ENCODE measurements at places on chromosomes 3 and 15.

DNA sequence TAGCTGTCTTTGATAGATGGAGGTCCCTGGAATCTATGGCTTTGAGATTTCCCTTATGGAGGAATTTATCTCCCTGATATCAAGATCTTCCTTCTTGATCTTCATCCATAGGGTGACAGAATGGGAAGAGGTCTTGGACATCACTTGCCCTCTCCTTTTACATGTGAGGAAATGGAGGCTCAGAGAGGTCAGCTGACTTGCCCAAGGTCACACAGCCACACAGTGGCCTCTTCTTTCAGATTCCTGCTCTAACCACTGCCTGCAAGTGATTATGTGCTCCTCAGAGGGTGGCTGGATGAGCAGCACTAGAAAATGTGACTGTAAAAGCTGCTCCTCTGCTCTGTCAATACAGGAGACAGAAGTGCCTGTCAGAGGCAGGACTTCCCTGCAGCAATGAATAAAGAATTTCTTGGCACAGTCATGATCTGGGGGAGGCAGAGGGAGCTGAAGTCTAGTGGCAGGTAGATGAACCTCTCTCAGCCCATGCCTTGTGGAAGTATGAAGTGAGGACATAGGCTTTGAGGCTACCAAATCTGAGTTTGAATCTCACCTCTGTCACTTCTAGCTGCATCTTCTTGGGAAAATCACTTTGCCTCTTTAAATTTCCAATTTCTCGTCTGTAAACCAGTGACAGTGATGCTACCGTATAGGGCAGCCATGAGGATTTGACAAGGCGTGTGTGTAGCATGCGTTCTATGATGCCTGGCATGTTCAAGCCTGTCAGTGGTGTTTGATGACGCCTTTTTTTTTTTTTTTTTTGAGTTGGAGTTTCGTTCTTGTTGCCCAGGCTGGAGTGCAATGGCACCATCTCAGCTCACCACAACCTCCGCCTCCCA, 12.0 kb downstream of the SSUH2 start:
- no peak for DNase-seq

DNA sequence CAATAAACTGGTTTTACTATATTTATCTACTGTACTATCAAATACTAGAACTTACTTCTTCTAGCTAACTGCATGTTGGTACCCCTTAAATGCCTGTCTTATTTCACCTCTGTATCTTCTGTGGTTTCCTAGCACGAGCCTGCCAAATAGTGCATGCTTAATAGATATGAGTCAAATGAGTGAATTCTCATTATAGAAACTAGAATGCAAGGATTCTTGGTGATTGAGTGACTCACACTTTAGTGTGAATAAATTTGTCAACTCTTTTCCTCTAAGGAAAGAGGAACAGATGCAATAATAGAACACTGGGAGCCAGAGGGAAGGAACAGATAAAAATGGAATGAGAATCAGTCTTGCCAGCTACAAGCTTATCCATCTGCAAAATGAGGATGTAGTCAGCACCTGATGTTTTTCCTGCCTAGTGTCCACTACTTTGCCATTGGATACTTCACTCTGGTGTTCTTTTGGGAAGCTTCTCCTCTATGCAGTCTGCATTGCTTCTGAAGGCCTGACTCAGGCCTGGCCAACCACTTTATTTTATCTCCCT, 189.1 kb upstream of the CADPS start:
- DNase-seq = no peak

DNA sequence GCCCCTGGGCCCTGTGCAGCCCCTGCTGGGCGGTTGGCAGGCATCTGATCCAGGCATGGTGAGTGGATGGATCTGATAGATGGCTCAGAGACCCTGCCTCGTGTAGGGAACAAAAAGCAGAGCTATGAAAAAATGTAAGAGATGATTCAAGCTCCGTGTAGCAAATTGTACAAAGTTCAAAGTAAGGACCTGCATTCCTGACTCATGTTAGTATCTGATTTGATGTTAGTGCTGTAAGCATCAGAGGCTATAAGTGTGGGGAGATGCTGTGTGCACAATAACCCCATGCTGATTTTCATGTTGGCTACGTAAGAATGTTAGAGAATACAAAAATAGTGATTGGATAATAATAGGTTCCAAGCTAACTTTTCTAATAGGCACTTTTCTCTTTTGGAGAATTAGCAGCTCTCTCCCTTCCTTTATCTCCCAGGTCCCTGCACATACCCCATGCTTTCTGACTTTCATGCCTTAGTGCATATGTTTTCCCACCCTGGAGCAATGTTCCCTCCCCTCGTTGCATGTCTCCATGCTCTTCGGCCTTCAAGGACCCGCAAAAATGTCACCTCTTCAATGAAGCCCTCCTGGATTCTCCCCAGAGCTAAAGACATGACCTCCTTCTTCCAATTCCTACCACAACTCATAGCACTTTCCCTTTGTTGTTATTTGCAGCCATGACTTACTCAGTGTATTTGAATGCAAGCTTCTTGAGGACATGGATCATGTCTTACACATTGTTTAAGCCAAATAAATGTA, 1.6 kb downstream of the CCR9 start:
- DNase-seq = no peak

DNA sequence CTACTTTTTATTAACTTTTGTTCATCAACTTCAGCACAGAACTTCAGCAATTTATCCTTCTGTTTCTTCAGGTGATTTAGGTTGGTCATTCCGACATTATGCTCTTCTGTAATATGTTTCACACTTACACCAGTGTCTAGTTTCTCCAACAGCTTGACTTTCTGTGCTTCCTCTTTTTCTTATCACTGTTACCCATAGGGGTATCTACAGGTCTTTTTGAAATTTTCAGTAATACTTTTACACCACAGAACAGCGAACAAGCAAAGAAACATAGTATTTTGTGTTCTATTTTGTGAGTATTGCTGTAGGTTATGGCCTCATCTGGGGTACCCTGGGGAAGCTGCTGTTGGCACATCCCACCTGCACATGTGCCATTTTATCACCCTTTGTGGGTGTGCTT, 260.7 kb downstream of the NSUN3 start:
- DNase-seq = no peak

DNA sequence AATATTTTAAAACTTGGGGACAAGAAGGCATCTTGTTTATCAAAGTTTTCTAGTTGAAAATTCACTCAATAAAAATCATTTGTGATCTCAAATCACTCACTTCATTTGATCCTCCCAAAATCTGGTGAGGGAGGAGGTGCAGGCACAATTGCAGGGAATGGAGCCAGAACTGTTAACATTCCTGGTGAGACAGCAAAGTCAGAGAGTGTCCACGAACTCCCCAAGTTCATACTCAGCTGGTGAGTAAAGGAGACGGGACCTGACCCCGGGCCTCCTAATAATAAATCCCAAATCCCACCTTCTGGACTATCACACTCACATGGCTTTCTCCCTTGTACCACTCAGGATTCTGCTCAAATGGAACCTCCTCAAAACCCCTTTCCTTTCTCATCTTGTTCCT, 252.3 kb upstream of the LRTM1 start:
- DNase-seq = no peak

- no peak for DNase-seq
Measured at GRCh38 chr15:35522061-35522460, 23.9 kb downstream of the DPH6 start.

- DNase-seq = no peak
Measured at GRCh38 chr15:70197945-70198361, 100.2 kb upstream of the TLE3 start.

DNA sequence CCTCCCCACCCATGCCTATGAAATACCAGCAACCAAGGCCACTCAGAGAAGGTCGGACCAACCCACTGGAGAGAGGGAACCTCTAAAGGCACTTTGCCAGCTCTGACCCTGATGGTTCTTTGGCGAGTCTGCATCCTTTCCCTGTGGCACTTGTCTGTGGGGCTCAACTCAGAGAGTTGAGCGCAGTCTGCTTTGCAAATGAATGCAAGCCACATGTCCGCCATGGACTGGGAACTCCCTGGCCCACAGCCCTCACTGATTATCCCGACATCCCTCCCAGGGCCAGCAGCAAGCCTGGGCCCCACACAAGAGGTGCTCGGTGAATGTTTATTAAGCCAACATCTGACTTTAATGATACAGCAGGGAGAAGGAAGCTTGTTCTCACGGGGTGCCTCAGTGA, 55.5 kb upstream of the HES1 start:
- no peak for DNase-seq

GRCh38 chr3:154250291-154250690, 74.0 kb downstream of the DHX36 start:
- DNase-seq = no peak

DNA sequence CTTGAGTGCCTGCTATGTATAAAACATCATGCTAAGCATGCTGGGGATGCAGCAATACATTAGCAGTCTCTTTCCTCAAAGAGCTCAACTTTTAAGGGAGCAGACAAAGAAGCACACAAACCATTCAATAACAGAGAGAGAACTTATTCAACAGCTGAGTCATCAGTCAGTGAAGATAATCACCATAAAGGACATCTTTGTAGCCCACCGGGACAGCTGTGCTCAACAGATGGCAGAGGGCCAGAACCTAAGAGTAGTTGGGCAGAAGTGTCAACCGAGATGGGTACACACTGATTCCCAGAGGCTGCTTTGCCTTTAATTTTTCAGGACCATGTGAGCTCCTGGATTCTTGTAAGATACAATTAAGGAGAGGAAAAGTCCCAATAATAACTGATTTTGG, 4.2 kb upstream of the RAB8B start:
- no peak for DNase-seq

GRCh38 chr3:99850608-99851007, 32.9 kb downstream of the CMSS1 start:
- DNase-seq = no peak

- DNase-seq = no peak
Measured at GRCh38 chr3:56123487-56123886, 344.8 kb downstream of the ERC2 start.

- DNase-seq = no peak
Measured at GRCh38 chr3:40691452-40691861, 166.7 kb downstream of the ZNF621 start.

- no peak for DNase-seq
Measured at GRCh38 chr3:129554356-129555152, 11.6 kb downstream of the H1-8 start.

- no peak for DNase-seq
Measured at GRCh38 chr15:70186152-70186551, 88.4 kb upstream of the TLE3 start.

GRCh38 chr3:152026033-152026556, 152.7 kb downstream of the SUCNR1 start:
- peak; percentile 43 for DNase-seq

GRCh38 chr3:61323094-61323493, 71.8 kb upstream of the FHIT start:
- no peak for DNase-seq

- no peak for DNase-seq
Measured at GRCh38 chr15:33101036-33101435, 93.5 kb downstream of the FMN1 start.

GRCh38 chr3:184040010-184040409, 8.5 kb downstream of the HTR3D start:
- peak; percentile 25 for DNase-seq

DNA sequence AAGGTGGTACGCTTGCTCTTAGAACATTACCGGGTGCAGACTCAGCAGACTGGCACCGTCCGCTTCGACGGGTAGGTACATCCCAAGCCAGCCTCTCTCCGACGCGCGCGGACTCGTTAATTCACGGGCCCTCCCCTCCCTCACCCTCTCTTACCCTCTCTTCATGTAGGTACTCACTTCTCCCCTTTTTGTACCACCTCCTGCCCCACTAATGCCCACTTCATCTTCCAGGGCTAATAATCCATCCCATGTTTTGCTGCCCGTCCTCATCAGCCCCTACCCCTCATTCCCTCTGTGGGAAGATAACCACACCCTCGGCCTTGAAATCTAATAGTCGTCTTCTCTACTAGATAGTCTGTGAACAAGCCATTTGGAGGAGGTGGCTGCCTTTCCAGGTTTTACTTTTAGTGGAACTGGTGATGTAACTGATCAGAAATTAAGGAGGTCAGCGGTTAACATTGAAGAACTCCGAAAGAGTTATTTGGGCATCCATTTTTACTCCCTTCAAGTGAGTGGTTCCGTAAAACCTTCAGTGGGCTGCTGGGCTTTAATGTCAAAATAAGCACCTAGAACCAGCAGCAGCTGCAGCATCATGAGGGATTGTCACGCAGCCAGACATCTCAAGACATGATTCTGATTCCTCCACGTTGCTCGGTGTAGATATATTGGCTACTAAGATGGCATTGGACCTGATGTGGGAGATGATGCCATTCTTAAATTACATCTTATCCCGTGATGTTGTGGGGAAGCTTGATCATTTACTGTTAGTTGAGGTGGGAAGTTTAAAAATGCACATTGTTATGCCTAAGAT, 1.3 kb downstream of the FEM1B start:
- DNase-seq = peak; percentile 65

GRCh38 chr3:78314327-78314726, 1274.4 kb downstream of the ROBO2 start:
- DNase-seq = no peak

DNA sequence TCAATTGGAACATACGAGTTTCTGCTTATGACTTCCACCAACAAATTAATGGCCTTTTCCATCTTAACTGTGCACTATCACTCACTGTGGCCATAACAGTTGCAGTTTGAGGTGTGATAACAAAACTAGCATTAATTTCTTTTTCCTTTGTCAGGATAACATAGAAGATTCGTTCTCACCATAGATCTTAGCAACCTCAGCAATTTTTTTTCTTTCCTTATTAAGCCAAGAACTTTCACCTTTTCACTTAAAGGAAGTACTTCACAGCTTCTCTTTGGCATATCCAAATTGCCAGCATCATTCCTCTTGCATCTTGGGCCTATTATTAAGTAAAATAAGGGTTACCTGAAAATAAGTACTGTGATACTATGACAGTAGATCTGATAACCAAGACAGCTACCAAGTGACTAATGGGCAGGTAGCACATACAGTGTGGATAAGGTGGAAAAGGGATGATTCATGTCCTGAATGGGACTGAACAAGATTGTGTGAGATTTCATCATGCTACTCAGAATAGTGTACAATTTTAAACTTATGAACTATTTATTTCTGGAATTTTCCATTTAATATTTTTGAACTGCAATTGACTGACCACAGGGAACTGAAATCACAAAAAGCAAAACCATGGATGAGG, 46.6 kb downstream of the CEP70 start:
- no peak for DNase-seq

DNA sequence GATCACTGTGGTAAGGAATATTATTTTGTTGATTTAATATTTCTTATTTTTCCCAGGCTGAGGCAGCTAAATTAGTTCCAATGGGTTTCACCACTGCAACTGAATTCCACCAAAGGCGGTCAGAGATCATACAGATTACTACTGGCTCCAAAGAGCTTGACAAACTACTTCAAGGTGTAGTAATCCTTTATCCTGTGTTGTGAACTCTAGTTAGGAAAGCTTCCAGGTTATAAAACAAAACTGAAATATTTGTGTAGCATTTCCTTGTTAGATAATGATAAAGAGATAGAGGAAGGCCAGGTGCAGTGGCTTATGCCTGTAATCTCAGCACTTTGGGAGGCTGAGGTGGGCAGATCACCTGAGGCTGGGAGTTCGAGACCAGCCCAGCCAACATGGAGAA, 11.1 kb downstream of the RAD51 start:
- no peak for DNase-seq

GRCh38 chr3:183252973-183253527, at the start of gene B3GNT5:
Gene B3GNT5 (plus strand): TSS chr3:183253253. CDS start chr3:183269799, 16,546 bp downstream.
- peak; percentile 68 for DNase-seq

GRCh38 chr3:23712656-23713559, 92.8 kb upstream of the UBE2E1 start:
- DNase-seq = no peak

GRCh38 chr15:32919749-32920414, 202.1 kb downstream of the GREM1 start:
- no peak for DNase-seq

GRCh38 chr15:47366884-47367283, 350.4 kb upstream of the SEMA6D start:
- no peak for DNase-seq
